Kidney capillary endothelial cell (primary cell): ENCODE measurements at places on chromosomes 2 and 18.

GRCh38 chr18:76388891-76389423, 106.1 kb downstream of the ZNF516 start:
- no peak for DNase-seq

DNA sequence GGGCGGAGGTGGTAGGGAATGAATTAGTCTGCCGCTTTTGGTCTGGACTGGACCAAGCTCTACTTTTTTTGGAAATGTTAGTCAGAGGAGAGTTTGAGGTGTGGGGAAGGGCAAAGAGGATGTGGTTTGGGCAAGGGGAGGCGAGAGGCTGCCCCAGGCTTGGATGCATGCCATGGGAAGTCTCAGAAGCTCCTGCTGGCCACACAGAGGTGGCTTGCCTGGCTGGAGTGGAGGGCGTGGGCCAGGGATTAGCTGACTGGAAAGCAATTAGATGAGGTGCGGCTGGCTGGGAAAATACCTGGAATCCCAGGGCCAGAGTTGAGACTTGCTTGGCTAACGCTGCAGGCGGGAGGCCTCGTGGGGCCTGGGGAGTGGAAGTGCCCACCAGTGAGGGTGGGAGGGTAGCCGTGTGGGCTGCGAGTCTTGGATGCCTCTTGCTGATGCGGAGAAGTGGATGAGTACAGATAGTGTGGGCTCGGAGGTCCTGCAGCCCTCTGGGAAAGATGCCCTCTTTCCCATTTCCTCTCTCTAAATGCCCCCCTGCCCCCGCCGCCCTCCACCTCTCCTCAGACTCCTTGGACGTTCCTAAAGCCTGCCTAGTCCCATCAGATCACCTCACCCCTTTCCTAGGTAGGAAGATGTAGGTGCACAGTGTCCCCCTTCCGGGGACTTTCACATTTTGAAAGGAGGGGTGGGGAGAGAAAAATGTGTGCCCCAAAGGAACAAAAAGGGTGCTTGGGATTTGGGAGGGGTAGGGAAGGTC, 117.6 kb downstream of the SMAD7 start:
- DNase-seq, result peak; percentile 65

DNA sequence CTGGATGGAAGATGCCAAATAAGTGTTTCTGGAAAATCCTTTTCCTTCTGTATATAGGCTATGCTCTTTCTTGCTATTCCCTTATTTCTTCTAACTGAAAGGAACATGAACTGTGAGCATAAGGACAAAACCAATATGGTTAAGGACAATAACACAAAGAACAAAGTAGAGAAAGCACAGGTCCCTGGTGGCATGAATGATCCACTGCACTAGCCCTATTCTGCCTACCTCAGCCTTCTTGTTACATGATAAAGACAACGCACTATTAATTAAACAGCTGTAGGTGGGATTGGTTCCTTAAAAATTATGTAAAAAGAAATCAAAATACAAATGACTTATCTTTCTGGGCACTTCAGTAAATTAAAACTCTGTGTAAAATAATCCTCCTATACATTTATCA, 1.9 kb upstream of the WDR75 start:
- DNase-seq, result peak; percentile 11

GRCh38 chr2:136242687-136243277, 124.8 kb upstream of the CXCR4 start:
- no peak for DNase-seq

- no peak for DNase-seq
These were observed 9.1 kb downstream of the IDH1 start for GRCh38 chr2:208245746-208246145.

DNA sequence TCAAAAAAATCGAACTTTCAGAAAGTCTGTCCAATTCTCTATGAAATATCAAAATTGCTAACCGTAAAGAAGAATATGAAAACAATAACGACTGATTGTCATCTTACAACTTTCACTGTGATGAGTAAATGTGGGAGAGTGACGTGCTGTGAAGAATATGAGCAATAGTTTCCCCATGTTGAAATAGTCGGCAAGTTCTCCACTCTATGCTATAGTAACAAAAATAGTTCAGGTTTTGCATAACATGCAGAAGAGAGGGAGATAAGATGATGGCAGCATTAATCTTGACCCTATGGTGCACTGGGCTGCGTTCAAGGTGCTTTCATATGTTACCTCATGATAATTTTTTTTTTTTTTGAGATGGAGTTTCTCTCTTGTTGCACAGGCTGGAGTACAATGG, 196.8 kb upstream of the CYRIA start:
- DNase-seq, result no peak

- no peak for DNase-seq
These were observed 181.6 kb downstream of the PARD3B start for GRCh38 chr2:204726831-204727230.

DNA sequence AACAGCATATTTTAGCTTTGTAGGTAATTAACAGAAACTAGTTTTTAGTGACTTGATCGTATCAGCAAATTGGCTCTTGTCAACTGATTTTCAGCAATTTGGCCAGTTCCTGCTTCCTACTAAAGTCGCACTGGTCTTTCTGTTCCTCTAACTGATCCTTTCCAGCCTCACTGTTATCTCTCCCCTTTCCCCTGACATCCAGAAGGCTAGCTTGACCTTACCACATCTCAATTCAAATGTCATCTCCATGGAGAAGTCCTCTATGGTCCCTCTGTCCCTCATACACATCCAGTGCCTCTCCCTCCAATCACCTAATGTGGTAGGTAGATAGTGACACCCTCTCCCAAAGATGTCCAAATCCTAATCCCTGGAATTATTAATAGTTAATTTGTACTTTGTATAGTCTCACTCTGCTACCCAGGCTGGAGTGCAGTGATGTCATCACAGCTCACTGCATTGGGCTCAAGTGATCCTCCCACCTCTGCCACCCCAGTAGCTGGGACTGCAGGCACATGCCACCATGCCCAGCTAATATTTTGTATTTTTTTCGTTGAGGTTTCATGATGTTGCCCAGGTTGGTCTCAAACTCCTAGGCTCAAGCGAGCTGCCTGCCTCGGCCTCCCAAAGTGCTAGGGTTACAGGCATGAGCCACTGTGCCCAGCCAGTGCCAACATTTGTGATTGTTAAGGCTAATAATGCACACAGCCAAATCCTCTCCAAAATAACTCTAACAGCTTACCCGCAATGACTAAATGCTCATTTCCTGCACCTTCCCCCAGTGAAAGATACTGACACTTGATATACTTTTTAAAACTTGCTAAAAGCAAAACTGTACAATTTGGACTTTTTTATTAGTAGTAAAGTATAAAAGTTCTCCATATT, 16.9 kb downstream of the PSTPIP2 start:
- DNase-seq, result no peak

GRCh38 chr2:173075056-173075780, 428 bp upstream of the MAP3K20 start:
- no peak for DNase-seq

DNA sequence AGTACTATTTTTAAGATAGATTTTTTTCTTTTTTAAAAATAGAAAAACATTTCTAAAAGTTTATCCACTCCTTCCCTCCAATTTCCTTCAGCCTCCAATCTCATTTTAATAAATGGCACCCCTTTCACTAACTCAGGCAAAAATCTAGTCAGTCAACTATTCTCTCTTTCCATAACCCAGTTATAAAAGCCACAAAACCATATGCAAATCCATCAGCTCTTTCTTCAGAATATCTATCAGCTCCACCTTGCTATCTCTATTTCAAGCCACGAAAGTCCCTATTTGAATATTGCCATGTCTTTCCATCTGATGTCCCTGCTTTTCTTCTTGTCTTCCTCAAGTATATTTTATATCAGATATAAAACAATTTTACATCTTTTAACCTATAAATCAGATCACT, 397.1 kb downstream of the ERBB4 start:
- no peak for DNase-seq

- DNase-seq, result no peak
These were observed 18.1 kb downstream of the BCL2 start for GRCh38 chr18:63301434-63301833.

DNA sequence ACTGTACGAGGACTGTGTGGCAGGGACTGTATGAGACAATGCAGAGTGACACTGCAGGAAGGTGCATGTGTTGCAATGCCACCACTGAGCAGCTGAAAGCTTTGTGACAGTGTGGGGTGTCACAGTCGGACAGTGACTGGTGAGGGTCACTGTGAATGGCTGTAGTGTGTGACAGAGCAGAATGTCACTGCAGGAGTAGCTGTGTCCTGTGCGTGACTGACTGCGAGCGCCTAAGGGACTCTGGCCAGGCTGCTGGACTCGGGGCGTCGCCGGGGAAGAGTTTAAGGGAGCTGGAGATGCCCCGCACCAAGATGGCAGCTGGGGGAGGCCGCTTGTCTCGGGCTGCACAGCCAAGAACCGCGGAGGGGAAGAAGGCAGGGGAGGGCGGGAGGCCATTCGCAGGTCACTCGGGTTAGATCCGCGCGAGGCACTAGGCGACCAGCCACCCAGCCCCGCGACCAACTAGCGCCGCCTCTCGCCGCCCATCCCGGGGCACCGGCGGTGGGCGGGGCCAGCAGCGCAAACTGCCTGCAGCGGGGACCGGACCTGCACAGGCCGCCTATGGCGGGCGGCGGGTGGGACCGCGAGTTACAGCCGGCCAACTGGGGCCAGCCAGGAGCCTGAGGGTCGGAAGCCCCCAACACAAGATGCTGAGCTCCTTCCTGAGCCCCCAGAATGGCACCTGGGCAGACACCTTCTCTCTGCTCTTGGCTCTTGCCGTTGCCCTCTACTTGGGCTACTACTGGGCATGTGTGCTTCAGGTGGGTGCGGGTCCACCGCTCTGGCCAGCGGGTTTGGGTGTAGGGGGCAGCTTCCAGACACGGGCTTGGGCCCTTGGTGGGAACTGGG, at the start of gene ABHD1:
Gene ABHD1, plus strand, starts transcription at position 514 of the 849 bp plus-strand sequence. Its CDS starts 134 bp downstream, at position 648.
- no peak for DNase-seq

DNA sequence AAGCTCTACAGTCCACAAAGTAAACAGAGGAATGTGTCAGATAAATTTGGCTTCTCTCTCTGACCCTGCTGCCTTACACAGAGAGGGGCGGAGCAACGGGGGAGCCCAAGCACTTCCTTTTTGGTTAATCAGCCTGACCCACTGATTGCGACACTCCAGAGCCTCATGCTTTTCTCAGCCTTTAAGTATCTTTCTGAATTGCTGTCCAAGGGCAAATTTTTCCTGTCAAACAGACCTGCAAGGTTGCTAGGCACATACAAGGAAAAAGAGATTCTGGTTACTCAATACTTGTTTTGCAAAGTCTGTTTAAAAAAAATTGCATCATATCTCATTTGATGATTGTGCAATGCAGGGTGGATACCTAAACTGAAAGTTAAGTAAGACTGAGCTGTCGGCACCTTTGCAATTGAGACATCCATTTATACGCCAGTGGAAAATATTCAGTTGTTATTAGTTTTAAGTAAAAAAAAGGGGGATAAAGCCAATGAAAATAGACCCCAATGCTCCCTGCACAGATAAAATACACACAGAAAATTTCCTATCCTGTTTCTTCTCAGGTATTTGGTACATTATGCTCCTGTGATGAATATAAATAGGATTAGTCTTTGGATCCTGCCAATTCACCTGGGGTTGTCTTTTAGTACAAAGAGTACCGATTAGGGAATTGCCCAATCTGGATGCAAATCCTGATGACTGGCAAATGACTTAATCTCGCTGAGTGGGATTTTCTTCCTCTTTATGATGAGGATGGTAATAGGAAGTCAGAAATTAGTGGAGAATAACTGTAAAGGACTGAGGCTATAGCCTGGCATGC, 260.2 kb upstream of the TRIB2 start:
- no peak for DNase-seq

GRCh38 chr18:45412577-45412976, 202.7 kb upstream of the SLC14A2 start:
- no peak for DNase-seq

GRCh38 chr2:145548479-145548878, 1028.6 kb upstream of the ZEB2 start:
- no peak for DNase-seq

- DNase-seq, result no peak
These were observed 5.9 kb downstream of the IWS1 start for GRCh38 chr2:127520424-127520823.
